ENCODE measurements at places on chromosomes 1 and 21.
A peak's percentile ranks its signal among the peaks of the same experiment; 100 is the strongest.

DNA sequence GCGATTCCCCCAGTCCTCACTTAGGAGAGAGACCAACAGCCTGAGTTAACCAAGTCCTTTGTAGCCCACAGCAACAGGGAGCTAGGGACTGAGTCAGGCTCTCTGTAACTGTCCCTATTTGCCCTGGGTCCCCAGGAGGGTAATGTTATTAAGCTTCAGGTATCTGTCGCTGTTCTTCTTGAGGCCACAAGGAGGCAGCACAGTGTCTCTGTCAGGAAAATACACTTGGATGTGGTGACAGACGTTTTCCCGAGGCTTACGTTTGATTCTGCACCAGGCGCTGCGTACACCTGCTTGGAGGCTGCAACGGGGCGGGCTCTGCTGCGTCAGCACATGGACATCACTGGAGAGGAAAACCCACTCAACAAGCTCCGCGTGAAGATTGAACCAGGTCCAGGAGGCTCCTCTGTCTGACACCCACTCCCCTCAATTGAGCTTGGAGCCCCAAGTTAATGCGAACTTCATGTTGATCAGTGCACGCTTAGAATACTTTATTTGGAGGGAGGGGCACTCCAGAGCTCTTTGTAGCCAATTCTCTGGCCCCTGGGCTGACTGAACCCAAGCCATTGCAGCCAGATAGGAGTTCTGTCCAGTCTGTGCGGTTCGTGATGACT, 10.7 kb upstream of the ELF3 start:
- DNase-seq, result peak; percentile 78

DNA sequence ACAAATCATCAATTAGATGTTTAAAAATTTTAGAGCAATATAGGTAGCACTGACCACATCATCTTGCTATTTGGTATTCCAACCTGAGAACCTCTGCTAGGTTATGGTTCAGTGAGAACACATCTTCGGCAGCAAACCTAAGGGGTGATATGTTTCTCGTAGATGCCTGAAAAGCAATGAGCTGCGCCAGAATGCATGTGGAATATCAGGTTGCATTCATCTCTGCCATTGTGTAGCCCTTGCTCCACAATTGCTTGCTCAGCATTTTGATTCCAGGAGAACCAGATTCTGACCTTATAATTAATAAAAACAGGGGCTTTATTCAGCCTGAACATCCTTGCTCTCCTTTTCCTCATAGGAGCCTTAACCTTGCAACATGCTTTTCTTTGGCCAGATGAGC, 408.1 kb downstream of the USH2A start:
- no peak for DNase-seq

DNA sequence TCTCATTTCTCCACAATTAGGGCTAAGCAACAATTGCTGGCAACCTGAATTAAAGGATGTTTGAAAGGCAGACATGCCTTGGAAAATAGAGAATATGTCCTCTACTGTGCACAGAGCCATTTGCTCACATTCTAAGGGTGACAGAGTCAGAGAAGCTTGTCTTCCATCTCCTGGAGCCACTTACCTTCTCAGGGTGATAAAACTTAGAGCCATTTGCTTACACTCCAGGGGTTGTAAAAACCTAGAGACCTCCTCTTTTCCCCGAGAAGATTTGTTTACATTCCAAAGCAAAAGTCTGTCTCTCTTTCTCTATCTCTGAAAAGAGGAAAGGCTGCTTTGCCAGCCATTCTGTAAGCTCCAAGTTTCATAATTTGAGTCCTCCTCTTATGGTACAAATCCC, 61.3 kb downstream of the LBR start:
- no peak for DNase-seq

- DNase-seq, result peak; percentile 81
Observed at GRCh38 chr1:207828485-207829158, 76.8 kb downstream of the CD46 start.

- DNase-seq, result no peak
Observed at GRCh38 chr1:115654663-115655305, 13.0 kb downstream of the VANGL1 start.

DNA sequence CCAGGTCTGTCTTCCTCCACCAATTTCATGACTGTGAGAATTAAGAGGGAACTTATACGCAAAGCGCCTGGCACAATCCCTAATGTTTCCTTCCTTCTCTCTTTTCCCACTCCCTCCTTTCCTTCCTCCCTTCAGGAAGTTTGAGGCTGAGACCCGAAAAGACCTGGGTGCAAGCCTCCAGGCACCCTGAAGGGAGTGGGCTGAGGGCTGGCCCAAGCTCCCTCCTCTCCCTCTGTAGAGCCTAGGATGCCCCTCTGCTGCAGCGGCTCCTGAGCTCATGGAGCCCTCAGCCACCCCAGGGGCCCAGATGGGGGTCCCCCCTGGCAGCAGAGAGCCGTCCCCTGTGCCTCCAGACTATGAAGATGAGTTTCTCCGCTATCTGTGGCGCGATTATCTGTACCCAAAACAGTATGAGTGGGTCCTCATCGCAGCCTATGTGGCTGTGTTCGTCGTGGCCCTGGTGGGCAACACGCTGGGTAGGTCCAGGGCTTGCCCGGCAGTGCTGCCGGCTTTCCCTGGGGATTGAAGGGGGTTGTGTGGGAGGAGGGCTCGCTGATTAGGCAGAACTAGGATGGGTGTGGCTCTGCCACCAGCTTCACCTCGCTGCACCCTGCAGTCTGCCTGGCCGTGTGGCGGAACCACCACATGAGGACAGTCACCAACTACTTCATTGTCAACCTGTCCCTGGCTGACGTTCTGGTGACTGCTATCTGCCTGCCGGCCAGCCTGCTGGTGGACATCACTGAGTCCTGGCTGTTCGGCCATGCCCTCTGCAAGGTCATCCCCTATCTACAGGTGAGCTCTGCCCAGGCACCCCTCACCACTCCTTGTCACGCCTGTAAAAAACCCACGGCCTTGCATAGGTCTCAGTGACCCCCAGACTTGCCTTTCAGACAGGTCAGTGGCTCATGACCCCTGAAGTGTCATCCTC, 1.7 kb downstream of the HCRTR1 start:
- DNase-seq, result no peak

GRCh38 chr1:179825206-179825605, 52.4 kb downstream of the TOR1AIP2 start:
- DNase-seq, result no peak

- DNase-seq, result no peak
Observed at GRCh38 chr1:221740369-221740992, 1.4 kb downstream of the DUSP10 start.

- no peak for DNase-seq
Observed at GRCh38 chr1:55147524-55147923, 67.6 kb downstream of the USP24 start.

GRCh38 chr1:204408074-204408507, 3.5 kb downstream of the PPP1R15B start:
- DNase-seq, result peak; percentile 30

DNA sequence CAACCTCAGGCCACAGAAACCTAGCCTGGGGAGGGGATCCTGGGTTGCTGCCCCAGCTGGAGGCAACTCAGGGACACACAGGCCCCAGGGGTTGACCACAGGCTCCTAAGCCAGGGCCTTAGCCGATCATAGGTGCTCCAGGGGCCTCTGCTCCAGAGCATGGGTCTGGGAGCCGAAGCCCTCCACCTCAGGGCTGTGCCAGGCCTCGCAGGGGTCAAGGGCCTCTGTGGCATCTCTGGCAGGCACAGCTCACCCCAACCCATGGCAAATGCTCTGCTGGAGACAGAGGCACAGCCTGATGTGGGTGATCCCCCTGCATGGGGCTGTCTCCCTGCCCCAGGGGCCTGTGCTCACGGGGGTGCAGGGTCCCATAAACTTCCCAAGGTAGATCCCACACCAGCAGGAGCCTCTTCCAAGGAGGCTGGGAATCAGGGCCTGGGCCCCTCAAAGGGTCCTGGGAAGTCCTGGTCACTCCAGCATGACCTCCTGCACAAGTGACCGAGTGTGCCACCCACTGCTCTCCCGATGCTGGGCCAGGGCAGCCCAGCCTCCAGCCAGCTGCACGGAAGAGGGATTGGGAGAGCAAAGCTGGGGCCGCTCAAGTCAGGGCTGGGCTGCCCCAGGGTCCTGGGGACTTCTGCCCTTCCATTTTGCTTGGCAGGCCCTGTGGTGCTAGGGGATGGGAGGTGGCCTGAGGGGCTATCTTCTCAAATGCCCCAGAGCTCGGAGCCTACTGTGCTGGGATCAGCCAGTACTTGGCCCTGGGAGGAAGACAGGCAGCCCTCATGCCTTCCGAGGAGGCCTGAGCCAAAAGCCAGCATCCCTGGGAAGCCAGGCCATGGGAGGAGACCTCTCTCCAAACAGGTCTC, 22.2 kb upstream of the PRSS38 start:
- no peak for DNase-seq

DNA sequence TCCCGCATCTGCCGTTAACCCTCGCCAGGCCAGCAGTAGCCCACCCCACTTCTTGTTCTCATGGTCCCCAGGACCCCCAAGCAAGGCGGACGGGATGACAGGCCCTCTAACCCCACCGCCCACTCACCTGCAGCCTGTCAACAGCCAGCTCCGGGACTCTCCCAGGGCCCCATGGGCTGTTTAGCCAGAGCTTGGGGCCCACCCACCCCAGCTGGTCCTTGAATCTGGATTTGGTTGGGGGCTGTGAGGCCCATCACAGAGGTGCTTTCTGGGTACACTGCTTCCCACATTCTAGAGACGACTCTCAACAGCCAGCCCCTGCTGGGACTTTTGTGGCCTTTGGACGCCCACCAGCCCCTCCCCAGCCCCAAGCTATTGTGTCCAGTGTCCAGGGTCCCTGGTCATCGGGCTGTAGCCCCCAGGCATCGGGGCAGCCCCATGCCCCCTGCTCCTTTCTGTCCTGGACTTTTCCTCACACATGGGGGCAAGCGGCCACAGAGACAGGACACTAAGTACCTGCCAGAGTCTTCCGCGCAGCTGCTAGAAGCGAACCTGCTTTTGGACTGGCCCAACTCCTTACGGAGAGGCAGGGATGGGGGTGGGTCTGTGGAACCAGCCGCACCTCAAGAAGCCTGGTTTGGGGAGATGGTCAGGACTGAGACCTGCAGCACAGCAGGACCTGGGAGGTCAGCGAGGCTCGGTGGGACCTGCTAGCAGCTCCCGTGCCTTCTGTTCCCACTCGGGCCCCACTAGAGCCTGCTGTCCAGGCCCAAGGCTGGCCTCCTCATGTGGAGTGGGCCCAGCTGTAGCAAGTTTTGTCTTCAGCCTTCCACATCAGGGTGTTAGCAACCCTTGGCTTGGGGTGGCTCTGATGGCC, 208.1 kb upstream of the VAMP3 start:
- no peak for DNase-seq

GRCh38 chr1:43605766-43606165, 44.2 kb upstream of the KDM4A start:
- no peak for DNase-seq

DNA sequence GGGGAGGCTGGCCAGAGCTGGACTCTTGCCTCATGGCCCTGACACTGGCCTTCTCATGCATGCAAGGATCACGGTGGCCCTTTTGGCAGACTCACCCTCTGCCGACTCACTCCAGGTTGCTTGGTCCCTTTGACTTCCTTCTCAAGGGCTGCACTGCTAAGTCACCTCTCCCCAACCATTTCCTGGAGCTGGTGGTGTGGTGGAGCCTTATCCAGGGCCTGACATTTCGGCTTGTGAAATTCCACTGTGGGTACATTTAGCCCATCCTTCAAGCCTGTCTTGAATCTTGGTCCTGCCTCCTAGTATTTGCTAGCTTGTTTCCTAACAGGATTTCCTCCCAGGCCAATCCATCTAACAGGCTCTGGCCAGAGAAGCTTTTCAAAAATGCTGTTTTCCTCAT, 52.6 kb upstream of the JUN start:
- no peak for DNase-seq

GRCh38 chr1:48695161-48695560, 81.5 kb downstream of the BEND5 start:
- no peak for DNase-seq

GRCh38 chr1:161868832-161869231, 102.7 kb downstream of the ATF6 start:
- no peak for DNase-seq

DNA sequence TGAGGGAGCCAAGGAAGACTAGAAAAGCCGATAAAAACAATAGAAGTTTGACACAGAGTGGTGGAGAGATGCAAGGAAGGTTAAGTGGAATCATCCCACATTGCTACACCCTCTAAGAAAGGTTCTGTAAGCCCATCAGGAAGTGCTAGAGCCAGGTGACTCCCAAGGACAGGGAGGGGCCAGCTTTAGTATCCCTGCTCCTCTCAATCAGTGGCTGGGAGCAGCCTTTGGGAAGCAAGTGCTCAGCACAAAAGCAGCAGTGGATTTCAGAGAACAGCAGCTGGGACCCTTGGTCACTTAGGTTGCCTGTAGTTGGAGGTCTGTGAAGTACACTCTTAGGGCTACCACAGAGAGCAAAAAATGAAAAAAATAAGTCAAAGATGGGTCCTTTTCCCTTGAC, 42.5 kb downstream of the NME7 start:
- DNase-seq, result no peak

- no peak for DNase-seq
Observed at GRCh38 chr1:243940451-243940850, 90.4 kb upstream of the AKT3 start.

- no peak for DNase-seq
Observed at GRCh38 chr1:229561141-229561540, 2.6 kb upstream of the ABCB10 start.

DNA sequence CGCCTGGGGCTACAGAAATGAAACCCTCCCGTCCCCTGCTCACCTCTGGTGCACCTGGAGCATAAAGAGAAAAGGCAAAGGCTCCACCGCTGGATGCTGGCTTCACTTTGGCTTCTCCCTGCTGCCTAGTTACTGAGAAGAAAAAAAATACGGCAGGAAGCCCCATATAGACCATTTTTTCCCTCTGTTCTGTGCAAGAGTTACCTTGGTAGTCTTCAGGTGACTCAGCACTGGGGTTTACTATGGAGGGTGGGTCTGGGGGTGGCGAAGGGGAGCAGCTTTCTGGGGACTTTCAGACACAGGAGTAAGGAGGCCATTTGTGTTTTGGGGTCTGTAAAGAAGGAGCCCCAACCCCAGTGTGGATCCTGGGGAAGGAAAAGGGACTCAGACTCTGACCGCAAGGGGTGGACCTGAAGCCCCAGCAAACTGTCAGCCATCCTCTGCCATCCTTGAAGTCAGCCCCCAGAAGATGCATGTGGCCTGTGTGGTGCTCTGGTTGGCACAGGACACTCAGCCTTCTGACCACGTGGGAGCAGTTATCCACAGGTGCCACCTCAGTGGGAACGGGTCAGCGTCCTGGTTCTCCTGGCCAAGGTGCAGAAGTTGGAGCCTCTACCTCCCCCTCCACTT, 25.9 kb upstream of the EPS8L3 start:
- no peak for DNase-seq

Data from LoVo (cell line).